NCI-H187 treated with DMSO at 0.1 percent for 48 hours (cell line): ENCODE measurements at places on chromosomes 12 and 14.

GRCh38 chr12:43578782-43579181, 26.8 kb upstream of the ADAMTS20 start:
- no peak for DNase-seq

DNA sequence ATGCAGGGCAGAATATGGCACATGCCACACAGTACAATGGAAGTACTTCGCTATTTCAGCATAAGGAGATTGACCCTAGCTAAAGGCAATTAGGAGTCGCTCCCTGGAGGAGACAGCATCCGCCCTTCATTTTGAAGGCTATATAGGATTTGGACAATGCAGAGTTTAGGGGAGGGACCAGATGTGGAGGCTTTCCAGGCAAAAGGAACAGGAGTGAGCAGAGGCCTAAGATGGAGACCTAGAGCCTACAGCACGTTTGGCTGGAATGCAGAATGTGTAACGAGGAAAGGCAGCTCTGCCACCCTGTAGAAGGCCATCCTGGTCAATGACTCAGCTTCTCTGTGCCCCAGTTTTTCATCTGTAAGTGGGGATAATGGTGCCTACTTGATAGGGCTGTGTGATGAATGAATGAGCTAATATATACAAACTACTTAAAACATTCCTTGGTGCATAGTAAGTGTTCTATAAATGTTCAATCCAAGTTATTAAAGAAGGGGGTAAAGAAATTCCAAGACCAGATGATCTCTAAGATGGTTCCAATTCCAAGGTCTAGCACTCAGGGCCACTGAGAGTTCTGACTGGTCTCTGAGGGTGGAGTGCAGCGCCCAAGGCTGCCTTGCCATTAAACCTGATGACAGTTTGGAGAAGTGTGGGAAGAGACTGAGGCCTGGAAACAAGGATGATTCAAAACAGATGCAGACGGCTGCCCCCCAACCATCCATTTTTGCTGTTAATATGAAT, 54.3 kb upstream of the FRMD6 start:
- no peak for DNase-seq

DNA sequence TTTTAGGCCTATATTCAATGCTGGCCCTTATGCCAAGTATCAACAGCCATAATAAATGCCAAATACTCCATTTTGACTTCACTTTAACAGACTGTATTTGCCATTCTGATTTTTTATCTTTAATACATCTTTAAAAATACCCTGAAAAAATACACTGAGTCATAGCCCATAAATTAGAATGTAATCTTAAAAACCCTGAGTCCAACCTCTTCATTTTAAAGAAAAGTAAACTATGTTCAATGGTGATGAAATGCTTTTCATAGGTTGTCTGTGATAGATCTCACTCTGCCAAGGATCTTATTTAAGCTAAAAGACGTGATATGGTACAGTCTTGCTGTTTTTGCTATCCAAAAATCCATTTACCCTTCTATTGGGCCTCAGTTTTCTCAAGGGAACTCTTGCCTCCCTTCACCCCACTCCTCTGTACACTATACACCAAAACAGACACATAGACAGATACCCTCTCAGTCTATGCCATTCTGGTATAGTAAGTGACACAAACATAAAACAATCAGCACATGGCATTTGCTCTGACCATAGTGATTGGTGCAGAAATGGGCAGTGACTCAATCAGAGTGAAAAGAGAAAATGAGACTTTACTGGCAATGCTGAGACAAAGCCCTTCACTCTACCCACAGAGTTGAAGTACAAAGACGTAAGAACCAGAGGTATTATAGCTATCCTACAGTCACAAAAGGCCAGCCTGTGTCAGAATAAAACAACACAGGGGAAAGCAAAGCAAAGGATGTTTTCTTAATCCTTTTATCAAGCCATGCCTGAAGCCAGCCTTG, 49.1 kb downstream of the BTG1 start:
- no peak for DNase-seq

GRCh38 chr14:29846339-29847055, 81.2 kb downstream of the PRKD1 start:
- peak; percentile 62 for DNase-seq

DNA sequence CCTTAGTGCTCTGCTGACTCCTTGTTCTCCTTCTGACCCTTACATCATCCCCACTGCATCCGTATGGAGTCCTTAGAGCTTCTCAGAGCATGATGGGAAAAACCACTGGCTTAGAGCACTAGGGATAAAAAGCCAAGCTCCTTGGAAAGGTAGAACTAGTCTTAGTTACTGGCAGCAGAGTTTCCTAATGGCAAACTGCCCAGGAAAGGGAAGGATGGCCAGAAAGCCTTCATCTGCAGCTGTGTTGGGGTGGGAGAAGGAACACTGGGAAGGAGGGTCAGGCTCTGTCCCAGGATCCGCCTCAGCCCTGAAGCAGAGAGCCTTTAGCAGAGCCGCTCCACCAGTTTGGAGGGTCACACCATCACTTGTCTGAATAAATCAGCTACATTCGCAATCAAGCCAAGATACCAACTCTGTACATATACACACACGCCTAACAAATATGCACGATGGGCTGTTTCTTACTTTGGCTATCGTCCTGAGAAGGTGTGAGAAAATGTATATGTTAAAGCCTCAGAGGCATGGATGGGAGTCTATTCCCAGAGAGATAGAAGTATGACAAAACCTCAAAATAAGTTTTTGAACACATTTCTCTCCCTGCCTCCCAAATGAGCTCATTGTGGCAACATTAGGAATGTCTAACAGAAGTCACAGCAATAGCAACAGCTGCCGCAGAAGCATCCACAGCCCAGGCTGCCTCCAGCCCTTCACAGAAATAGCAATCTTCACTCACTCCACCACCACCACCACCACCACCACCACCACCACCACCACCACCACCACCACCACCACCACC, 18.6 kb upstream of the GALNT8 start:
- DNase-seq: no peak

DNA sequence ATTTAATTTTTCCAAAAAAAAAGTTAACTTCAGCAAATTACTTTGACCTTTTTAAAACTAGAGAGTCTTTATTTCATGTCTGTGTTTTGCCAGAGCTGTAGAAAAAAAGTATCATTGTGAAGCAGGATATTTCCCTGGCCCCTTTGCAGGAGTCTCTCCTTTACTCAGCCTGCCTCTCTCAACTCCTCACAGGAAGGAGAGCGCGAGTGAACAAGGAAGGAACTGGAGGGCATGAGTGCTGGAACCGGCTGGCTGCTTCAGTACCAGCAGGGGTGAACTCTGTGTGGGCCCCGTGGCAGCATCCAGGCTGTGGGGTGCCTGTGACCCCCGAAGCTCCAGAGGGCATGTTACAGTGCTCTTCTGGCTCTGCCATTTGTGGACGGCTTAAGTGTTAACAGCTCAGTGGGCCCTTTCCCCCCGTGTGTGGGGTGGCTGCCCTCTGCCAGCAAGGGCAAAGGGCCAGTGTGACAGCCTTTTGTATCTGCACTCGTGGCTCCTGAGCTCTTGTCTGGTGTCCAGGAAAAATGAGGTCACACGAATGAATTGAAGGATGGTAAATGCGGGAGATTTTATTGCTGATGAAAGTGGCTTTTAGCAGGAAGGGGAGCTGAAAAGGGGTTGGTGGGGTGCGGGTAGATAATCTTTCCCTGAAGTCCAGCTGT, 76.6 kb upstream of the KCNH3 start:
- no peak for DNase-seq
